ENCODE measurements at places on chromosomes 1 and 21.

DNA sequence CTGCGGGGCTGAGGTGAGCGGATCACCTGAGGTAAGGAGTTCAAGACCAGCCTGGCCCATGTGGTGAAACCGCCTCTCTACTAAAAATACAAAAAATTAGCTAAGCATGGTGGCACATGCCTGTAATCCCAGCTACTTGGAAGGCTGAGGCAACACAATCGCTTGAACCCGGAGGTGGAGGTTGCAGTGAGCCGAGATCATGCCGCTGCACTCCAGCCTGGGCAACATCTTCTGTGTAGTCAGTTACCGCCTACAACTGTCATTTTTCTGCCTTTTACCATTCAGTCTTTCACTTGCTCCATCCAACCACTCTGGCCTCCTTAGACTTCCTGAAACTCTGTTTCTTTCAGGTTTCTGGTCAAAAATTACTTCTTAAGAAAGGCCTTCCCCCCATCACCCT, 2.2 kb downstream of the MYCBP start:
- H3K27me3 ChIP-seq, result no peaks in the 10 kb centered on the region
- H3K4me3 ChIP-seq, result no peak overlapping the region
- no peak for DNase-seq

GRCh38 chr1:212561501-212561931, 47.0 kb upstream of the ATF3 start:
- no peak overlapping the region for H3K4me3 ChIP-seq
- H3K4me1 ChIP-seq, result peaks cover 18% of the 10 kb centered on the region
- H3K36me3 ChIP-seq, result no peaks in the 10 kb centered on the region
- no peaks in the 10 kb centered on the region for H3K27me3 ChIP-seq
- no peak overlapping the region for H3K27ac ChIP-seq

DNA sequence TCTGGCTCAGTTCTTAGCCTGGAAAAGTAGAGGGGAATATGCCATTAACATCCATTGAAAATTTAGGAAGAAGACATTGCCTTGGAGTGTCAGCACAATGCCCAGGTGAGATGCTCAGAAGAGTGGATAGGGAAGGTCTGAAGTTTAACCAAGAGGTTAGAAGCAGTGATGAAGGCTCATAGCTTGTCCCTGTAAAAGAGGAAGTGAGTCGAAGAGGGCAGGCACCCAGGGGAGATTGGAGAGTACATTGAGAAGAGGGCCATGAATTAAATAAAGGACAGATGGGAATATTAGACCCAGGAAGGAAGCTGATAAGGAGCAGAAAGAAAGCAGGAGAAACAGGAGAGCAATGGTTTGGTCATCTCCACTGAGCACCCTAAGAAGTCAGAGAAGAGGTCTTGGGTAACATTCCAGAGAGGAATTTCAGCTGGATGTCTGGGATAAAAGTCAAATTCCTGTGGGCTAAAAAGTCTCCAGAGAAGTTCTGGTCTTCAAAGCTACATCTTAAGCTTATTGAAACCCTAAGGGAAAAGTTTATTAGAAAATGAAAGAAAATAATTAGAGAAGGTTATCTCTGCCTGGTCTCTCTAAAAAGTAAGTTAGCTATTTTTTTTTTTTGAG, 17.3 kb downstream of the C8B start:
- H3K4me1 ChIP-seq, result no peaks in the 10 kb centered on the region
- H3K4me3 ChIP-seq, result no peak overlapping the region
- no peak for DNase-seq
- H3K27ac ChIP-seq, result no peak overlapping the region
- H3K36me3 ChIP-seq, result no peaks in the 10 kb centered on the region
- H3K27me3 ChIP-seq, result no peaks in the 10 kb centered on the region

GRCh38 chr1:151513626-151514121, 2.5 kb downstream of the CGN start:
- DNase-seq, result no peak
- peaks cover 23% of the 10 kb centered on the region for H3K4me1 ChIP-seq
- no peaks in the 10 kb centered on the region for H3K36me3 ChIP-seq
- H3K27me3 ChIP-seq, result no peaks in the 10 kb centered on the region

- DNase-seq, result no peak
- no peaks in the 10 kb centered on the region for H3K27me3 ChIP-seq
- H3K4me3 ChIP-seq, result no peak overlapping the region
- no peaks in the 10 kb centered on the region for H3K36me3 ChIP-seq
- peaks cover 12% of the 10 kb centered on the region for H3K4me1 ChIP-seq
- no peak overlapping the region for H3K27ac ChIP-seq
Measured at GRCh38 chr1:169610108-169610507, 19.8 kb downstream of the SELP start.

GRCh38 chr1:54989473-54989872, 9.0 kb downstream of the TMEM61 start:
- H3K27me3 ChIP-seq, result no peaks in the 10 kb centered on the region
- no peak for DNase-seq
- no peaks in the 10 kb centered on the region for H3K4me1 ChIP-seq
- no peak overlapping the region for H3K27ac ChIP-seq
- no peaks in the 10 kb centered on the region for H3K36me3 ChIP-seq

DNA sequence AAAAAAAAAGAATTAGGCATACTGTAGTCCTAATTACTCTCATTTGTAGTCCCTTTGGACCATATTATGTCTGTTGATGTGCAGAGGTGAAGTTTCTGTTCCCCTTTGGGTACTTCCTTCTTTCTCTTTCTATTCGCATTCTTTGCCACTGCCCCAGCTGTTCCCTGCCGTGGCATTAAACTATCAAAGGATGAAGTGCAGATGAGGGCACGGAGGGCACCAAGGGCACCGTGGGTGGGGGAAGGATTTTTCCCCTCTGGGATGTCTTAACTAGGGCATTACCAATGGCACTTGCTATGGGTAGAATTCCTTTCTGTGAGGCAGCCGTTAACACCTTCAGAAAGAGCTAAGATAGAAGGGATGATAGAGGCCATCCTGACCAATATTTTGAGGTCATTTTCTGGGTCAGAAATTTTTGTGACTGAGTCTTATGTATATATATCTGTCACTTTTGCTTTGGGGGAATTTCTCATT, 4.9 kb upstream of the MAPKAPK2 start:
- DNase-seq, result no peak
- no peaks in the 10 kb centered on the region for H3K27me3 ChIP-seq
- no peak overlapping the region for H3K4me3 ChIP-seq
- H3K4me1 ChIP-seq, result peaks cover 24% of the 10 kb centered on the region
- H3K27ac ChIP-seq, result no peak overlapping the region

- no peak for DNase-seq
- H3K36me3 ChIP-seq, result no peaks in the 10 kb centered on the region
- H3K4me1 ChIP-seq, result no peaks in the 10 kb centered on the region
- no peaks in the 10 kb centered on the region for H3K27me3 ChIP-seq
- no peak overlapping the region for H3K4me3 ChIP-seq
- no peak overlapping the region for H3K27ac ChIP-seq
Measured at GRCh38 chr1:165316153-165316772, 40.3 kb downstream of the LMX1A start.

- peaks cover 3% of the 10 kb centered on the region for H3K27me3 ChIP-seq
- no peak overlapping the region for H3K27ac ChIP-seq
- H3K36me3 ChIP-seq, result no peaks in the 10 kb centered on the region
Measured at GRCh38 chr1:192477630-192478029, 97.9 kb upstream of the RGS1 start.

GRCh38 chr1:174659823-174660222, 212.1 kb downstream of the GPR52 start:
- H3K27ac ChIP-seq, result no peak overlapping the region
- DNase-seq, result no peak
- H3K4me1 ChIP-seq, result no peaks in the 10 kb centered on the region
- no peaks in the 10 kb centered on the region for H3K36me3 ChIP-seq
- H3K4me3 ChIP-seq, result no peak overlapping the region

DNA sequence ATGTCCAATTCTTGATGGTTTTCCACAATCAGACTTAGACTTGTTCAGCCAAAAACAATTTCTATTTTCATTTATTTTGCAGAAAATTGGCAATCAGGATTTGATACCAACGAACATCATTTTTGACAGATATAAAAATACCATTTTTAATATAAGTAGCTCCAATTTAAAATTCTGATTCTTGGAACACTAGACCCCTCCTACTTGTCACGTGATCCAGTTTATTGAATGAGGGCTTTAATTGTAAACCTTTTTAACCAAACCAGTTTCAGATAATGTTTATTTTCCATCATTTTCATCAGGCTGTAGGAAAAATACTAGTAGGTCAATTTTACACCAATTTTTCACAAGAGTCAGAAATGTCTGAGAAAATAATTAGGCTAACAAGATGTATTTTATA, 607.2 kb upstream of the RGS18 start:
- no peaks in the 10 kb centered on the region for H3K27me3 ChIP-seq
- no peaks in the 10 kb centered on the region for H3K36me3 ChIP-seq
- H3K27ac ChIP-seq, result no peak overlapping the region
- H3K4me1 ChIP-seq, result no peaks in the 10 kb centered on the region
- no peak for DNase-seq

GRCh38 chr1:204438628-204439027, 27.0 kb upstream of the PPP1R15B start:
- H3K4me1 ChIP-seq, result no peaks in the 10 kb centered on the region
- H3K36me3 ChIP-seq, result peaks cover 54% of the 10 kb centered on the region
- DNase-seq, result no peak
- no peak overlapping the region for H3K4me3 ChIP-seq

GRCh38 chr1:67535474-67535873, 105.3 kb upstream of the SERBP1 start:
- H3K4me3 ChIP-seq, result no peak overlapping the region
- no peaks in the 10 kb centered on the region for H3K4me1 ChIP-seq
- DNase-seq, result peak; percentile 26
- no peak overlapping the region for H3K27ac ChIP-seq
- no peaks in the 10 kb centered on the region for H3K27me3 ChIP-seq
- no peaks in the 10 kb centered on the region for H3K36me3 ChIP-seq

DNA sequence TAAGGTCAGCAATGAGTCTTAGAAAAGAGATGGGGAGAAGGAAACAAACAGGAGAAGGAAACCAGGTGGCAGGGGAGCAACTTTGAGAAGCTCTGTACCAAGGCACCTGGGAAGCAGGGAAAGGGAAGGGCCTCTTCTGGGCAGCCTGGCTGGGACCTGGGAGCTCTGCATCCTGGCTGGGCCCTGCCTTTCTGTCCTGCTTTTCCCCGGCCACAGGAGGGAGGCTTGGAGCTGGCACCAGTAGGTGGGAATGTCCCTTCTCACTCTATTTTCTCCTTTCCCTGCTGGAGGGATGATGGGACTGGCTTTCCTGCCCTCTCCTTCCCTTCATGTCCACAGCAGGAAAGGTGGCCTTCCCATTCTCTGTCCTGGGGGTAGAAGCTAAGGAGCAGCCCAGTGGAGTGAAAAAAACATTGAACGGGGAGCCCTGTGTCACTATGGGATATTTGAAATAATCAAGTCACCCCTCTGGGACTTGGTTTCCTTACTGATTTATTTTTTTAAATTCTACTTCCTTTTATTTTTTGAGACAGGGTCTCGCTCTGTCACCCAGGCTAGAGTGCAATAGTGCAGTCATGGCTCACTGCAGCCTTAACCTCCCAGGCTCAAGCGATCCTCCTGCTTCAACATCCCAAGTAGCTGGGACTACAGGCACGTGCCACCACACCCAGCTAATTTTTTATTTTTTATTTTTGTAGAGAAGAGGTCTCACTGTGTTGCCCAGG, 5.1 kb upstream of the NES start:
- H3K4me3 ChIP-seq, result no peak overlapping the region
- no peaks in the 10 kb centered on the region for H3K36me3 ChIP-seq
- no peak for DNase-seq
- peaks cover 32% of the 10 kb centered on the region for H3K27me3 ChIP-seq
